Effector memory CD8-positive, alpha-beta T cell (primary cell): ENCODE measurements at places on chromosomes 5 and 9.

DNA sequence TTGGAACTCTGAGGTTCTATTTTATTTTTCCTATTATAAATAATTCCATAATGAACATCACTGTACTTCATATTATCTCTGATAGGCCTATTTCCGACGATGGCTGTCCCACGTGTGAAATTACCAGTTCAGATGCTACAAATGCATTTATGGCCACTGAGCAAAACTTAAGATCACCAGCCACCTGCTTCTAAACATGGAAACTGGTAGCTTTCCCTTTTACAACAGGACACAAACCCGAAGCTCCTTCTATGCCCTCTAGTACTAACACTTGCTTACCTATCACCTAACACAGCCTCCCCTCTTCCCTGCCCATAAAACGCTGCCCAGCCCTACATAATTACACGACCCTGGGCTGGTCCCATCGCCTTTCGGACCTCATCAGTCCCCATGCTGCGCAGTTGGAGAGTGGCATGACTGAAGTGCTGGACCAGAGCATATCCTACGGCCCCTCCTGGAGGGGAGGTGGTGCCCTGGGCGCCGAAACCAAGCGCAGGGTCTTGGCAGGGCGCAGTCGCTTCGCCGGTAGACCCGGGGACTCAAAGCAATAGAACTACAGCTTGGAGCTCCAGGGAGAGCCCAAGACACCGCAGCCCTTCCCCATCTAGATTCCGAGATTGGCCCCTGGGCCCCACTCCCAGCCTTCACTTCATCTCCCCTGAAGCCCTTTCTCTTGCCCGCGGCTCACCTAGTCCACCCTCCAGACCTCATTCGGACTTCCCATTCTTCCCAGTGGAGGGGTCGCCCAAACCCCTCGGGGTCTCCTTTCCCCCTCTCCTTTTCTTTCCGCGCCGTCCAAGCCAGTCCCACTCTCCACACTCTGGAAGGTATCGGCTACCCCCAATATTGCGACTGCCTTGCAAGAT is 1.0 kb upstream of the SAP30L start:
- peak; percentile 2 for DNase-seq

DNA sequence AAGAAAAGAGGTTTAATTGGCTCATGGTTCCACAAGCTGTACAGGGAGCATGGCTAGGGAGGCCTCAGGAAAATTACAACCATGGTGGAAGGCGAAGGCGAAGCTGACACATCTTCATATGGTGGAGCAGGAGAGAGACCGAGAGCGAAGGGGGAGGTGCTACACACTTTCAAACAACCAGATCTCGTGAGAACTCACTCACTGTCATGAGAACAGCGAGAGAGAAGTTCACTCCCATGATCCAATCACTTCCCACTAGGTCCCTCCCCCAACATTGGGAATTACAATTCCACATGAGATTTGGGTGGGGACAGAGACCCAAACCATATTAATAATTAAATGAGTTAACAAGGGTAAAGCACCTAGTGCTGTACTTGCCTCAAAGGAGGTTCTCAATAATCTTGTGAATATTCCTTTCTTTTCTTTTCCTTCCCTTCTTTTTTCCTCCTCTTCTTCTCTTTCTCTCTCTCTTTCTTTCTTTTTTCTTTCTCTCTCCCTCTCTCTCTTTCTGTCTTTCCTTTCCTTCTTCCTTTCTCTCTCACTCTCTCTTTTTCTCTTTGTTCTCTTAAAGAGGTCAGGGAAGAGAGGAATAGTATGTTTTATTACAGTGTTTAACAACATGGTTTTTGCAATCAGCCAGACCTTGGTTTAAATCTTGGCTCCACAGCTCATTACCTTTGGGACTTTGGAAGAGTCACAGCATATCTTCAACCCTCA is 29.0 kb downstream of the TNFSF15 start:
- DNase-seq: no peak

DNA sequence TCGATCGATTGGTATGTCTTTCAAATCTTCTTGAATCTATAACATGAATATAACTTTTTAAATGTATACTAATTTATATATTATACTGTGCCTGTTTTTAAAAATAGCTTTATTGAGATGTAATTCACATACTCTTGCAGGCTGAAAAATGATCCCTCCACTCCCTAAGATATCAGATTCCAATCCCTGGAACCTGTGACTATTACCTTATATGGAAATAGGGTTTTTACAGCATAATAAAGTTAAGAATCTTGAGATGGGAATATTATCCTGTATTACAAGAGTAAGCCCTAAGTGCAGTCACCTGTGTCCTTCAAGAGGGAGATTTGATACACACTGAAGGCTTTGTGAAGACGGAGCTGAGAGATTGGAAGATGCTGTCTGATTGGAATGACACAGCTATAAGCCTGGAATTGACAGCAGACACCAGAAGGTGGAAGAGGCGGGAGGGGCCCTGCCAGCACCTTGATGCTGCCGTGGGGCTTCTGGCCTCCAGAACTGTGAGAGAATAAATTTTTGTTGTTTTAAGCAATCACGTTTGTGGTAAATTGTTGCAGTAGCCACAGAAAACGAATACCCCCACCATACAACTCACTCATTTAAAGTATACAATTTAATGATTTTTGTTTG is 161.3 kb downstream of the RMI1 start:
- no peak for DNase-seq

DNA sequence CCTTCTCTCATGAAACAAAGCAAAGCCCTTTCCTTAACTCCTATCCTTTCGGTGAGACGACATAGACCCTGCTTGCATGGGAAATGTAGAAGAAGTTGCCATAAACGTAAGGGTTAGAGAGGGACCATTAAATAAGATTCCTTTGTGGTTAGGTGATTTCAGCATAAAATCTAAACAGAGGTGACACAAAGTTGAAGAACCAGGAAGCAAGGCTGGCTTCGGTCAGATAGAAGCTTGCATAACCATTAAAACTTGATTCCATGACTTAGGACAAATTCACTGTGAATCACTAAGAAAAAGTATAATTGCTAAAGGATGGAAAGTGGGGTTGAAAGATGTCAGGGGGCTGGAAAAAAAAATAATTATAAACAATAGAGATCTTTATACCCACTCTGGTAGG is 30.9 kb upstream of the ABLIM3 start:
- DNase-seq: no peak
